Endothelial cell (in vitro differentiated cells): ENCODE measurements at places on chromosomes 6 and 20. TPM values are rescaled to one million over a fixed set of nuclear protein-coding genes. Genes with fewer than 3 reads are reported as not detected.

DNA sequence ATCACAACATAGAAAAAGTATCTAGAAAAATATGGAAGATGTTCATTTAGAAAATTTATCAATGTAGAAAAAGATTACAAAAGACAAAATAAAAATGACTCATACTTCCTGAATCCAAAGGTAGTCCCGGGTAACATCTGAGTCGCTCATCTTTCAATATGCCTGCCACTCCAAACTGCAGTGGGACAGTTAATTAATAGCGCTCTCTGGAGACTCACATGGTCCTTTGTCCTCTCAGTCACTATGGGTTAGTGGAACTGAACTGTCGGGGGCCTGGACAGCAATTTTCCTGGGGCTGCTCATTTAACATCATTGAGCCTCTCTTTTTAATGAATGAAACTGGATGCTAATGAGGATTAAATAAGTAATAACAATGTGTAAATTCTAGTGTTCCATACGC lies 103.4 kb downstream of the MAP3K4 start:
- DNase-seq = no peak

DNA sequence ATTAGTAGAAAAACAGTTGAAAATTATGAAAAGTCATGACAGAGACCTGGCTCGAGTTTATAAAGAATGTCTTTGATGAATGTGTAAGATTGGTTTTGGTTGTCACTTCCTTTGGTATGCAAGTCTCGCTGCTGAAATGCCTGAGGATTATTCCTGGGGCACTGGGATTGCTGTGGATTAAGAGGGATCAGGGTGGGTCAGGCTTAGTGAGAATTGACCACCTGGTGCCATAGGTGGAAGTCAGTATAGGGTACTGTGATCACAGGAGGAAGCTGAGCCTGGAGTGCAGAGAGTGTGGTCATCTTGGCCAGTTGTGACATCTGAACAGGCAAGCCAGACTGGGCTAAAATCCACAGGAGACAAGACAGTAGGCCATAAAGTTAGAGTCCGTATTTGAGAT lies 34.9 kb downstream of the CEP43 start:
- DNase-seq = no peak

Gene EFCAB8
- 1.1 TPM for total RNA-seq

DNA sequence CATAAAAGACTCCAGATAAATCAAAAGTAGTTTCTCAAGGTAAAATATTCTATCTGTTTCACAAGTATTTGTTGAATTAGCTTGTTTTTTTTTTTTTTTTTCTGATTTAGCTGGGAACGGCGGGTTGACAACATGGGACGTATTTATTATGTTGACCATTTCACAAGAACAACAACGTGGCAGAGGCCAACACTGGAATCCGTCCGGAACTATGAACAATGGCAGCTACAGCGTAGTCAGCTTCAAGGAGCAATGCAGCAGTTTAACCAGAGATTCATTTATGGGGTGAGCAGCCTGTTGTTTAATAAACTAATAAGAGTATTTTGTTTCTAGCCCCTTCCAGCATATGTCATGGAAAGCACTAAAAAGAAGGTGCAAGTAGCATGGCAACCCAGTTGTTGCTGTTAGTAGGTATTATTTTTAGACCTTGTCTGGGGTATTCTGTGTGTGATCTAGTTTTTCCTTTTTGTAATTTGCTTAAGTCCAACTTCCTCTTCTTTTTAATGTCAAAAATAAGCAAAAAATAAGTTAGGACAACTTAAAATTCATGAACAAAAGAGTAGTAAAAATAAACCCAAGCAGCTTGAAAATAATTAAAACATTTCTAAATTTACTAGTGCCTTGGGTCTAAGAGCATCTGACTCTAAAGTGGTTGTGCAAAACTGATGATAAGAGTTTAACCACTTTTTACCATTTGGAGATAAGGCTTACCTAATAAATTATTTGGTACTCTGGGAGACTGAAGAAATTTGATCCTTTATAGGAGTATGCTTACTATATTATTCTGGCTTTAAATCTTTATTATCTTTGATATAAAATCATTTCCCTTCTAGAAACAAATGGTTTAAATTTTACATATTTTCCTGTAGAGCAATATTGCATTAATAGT lies 70.8 kb upstream of the DYNLRB1 start:
- DNase-seq = no peak

Gene MAP1LC3A
- 33.6 TPM for total RNA-seq

GRCh38 chr6:36065916-36066315 lies 38.3 kb downstream of the MAPK14 start:
- no peak for DNase-seq

Gene ZBTB12
- 9.0 TPM for total RNA-seq

Gene ZNF391
- total RNA-seq = 6.7 TPM

Gene CRISP3
- total RNA-seq = 0.80 TPM
